CD4-positive, alpha-beta T cell treated with Interleukin-15 for 1 hour (primary cell): ENCODE measurements at places on chromosomes 4 and X.

DNA sequence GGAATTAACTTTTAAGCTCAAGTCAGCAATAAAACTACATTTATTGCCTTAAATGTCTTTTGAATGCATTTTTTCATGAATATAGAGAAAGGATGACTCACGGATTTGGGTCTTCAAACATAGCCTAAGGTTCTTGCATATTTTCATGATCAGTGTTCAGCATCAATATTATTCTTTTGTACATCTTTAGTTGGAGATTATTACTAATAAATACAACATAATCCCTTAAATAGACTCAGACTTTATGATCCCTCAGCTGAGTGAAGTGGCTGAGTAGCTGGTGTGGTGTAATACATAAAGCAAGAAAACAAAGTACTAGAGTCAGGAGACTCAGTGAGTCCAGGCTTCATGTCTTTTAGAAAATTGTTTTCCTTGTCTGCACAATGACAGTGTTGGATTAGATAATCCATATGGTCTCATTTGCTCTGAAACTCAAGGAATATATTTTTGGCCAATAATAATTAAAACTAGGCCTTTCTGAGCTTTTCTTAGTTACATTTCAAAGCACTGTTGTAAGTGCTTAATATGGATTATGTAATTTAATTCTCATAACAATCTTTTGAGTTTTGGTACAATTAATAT lies 78.3 kb upstream of the UNC5C start:
- no peak for DNase-seq

GRCh38 chrX:107826238-107827029 lies 768 bp downstream of the MID2 start:
- no peak for DNase-seq

- no peak for DNase-seq
Observed at GRCh38 chrX:39888730-39889129, 209.0 kb downstream of the BCOR start.

GRCh38 chr4:28518561-28519165 lies 1658.0 kb downstream of the STIM2 start:
- DNase-seq: no peak

DNA sequence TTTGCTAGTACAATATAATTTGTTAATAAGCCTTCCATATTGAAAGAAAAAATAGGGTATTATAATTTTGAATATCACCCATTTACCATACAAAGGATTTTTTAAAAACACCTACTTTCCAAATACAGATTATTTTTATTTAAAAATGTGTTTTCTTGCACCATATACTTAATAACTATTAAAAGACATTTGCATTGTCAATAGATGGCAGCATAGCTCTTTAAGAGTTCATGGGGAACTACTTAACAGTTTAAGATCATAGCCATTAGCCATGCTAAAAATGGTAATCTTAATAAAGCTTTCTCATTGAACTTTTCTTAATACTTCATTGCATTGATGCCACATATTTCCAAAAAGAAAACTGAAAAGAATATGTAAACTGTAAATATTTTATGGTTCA lies 1995.9 kb downstream of the C4orf33 start:
- DNase-seq: no peak

DNA sequence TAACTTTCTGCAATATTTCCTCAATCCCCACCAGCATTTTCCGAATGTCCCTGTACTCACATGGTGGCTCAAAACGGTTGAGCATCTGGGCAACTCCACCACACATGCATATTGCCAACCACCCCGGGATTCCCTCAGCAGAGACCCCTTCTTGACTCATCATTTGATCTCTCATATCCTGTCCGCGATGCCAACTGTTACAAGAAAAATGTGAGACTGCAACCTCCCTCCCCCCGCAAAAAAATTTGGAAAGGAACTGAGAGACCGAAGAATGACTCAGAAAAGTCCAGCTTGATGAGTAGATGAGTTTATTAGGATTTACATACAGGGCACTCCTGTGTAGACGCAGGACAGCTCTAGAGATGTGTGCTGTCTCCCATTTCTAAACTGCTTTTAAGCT lies 561.4 kb downstream of the ZIC3 start:
- DNase-seq: no peak

DNA sequence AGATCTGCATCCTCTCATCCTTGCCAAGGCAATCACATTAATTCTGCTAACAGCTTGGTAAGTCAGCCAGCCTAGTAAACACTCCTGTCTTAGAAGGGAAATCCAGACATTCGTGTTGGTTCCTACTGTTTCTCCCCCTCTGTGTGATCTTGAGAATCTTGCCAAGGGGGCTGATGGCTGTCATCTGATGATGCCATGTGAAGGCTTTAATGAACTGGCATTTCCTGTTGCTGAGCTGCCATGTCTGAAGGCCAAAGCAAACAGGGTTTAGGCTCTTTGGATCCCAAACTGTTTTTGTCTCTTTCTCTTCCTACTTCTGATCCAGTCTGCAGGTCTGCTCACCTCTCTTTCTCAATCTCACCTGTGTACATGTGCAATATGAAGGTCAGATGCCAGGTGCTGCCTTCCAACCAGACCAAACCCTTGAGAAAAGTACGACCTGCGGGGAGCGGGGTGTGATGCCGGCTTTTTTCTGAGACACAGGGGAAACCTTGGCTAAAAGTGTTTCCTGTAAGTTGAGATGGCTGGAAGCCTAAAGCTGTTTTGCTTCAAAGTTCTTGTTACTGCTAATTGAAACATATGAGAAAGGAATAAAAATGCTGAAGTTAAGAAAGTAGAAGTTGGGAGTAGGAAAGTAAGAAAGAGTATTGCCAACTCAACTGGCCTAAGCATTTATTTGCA lies 532.9 kb downstream of the ANKRD50 start:
- DNase-seq: no peak

GRCh38 chrX:155218777-155219176 lies 2.5 kb downstream of the VBP1 start:
- no peak for DNase-seq

DNA sequence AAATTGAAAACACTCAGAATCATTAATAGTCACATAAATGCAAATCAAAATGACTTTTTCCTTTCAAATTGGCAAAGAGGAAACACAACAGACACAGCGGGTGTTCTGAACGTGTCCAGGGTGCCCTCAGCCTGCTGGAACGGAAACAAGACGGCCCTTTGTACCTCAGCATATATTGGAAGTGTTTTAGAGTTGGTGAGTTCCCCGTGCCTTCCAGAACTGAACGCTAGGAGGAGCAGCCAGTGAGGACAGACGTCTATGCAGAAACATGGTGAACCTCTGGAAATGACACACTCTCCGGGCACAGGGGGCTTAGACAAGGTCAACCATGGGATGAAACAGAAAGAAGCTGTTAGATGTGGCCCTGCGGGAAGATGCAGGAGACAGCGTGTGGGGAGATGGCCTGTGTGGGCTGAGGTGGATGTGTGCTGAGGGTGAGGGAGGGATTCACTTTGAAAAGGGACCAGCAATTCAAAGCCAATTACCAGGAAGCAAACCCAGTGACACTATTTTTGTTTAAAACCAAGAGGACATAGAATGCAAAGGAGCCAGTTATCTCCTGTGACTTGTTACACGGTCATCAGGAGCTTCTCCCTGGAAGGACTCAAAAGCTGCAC lies 40.4 kb downstream of the RNF212 start:
- peak; percentile 51 for DNase-seq

DNA sequence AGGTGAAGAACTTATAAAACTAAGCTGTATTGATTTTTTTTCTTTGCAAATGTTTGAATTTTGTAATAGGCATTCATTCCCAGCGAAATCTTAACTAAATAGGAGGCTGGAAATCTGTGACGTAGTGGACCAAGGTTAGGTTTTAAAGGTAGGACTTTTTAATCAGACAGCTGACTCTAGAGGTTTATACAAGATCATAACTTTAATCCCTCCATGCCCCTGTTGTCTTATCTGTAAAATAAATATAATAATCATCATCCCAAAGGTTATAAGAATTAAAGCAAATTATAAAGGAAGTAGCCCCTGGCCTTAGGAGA lies 101.3 kb downstream of the SHROOM3 start:
- DNase-seq: no peak

DNA sequence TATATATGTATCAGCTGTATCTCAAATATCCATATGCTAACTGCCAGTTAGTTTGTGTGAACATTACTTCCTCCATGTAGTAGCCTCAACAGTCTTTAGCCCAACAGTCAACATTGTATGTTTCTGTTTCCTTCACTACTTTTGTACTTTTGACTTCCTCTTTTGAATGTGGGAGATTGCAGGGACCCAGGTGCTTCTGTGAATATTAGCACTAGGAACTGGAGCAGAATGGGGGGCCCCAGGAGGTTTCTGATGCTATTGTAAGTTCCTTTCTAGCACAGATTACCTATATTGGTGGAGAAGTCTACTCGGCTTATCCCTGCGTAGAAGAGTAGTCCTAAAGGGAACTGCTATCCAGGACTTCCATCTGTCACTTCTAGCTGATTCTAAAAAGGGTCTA lies 2.3 kb downstream of the PLAC8 start:
- peak; percentile 30 for DNase-seq

DNA sequence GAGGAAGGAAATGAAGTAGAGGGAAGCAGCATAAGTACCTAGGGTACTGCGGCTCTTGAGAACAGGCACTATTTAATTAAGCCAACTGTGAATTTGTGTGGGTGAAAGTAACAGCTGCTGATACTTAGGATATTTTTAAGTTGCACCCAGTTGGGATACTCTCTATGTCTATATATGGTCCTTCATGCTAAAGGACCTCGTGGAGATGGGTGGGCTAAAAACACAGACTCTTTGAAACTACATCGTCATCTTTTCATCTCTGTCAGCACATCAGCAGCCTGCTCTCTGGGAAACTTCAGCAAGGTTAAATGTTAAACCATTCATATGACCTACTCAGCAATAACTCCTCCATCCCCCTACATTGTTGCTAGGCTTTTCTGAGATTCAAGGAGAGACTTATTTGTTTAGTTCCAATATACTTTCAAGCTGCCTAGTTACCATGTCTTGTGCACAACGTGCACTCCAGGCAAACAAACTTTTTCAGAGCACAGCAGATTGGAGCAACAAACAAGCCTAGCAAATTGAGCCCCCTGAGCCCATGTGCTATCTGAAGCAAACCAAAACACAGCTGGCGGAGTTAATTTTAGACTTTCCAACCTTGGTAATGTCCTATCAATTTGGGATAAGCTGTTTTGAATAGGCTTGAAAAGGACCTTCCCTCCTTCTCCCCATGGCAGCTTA lies 6.2 kb upstream of the MOB1B start:
- DNase-seq: no peak

- no peak for DNase-seq
Observed at GRCh38 chrX:2446815-2447214, 54.0 kb downstream of the DHRSX start.

DNA sequence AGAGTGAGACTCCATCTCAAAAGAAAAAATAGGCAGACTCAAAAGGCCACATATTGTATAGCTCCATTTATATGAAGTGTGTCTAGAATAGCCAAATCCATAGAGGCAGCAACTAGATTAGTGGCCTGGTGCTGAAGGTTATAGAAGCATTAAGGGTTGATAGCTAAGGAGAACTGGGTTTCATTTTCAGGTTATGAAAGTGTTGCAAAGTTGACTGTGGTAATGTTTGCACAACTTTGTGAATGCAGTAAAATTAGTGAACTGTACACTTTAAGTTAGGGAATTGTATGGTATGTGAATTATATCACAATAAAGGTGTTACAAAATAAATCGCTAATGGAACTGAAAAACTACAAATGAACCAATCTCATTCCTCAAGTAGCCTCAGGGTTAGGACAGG lies 28.3 kb downstream of the TXLNG start:
- no peak for DNase-seq

DNA sequence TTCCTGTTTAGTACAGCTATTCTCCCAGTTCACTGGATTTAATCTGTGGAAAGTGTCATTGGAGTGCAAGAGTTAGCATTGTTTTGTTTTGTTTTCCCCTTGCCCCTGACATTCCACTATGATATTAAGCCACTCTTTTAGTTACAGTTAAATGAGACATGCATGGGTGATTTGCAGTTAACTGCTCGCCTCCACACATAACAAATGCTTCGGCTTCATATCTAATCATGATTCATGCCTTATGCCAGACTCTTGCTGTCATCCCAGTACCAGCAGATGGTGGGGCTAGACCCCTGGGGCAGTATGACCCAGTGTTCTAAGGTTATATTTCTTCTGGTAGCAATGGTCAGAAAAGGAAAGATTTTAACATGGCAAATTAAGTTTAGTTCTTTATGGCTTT lies 80.1 kb downstream of the RAP1GDS1 start:
- no peak for DNase-seq

DNA sequence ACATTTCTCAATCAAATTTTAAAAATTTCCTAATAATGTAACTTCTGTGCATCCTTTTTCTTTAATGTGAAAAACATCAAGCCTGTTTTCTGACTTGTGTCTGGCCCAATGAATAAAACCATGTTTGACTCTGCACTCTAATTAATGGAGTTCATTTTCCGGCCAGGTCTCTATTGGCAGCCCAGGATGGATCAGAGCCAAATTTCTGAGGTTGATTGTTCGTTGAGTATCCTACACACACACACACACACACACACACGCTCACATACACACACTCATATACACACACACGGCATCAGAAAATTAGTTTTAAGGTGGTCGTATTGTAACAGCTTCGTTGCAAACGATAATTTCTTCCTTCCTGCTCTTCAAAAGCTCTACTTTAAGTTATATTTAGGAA lies 28.9 kb upstream of the TLL1 start:
- DNase-seq: no peak

DNA sequence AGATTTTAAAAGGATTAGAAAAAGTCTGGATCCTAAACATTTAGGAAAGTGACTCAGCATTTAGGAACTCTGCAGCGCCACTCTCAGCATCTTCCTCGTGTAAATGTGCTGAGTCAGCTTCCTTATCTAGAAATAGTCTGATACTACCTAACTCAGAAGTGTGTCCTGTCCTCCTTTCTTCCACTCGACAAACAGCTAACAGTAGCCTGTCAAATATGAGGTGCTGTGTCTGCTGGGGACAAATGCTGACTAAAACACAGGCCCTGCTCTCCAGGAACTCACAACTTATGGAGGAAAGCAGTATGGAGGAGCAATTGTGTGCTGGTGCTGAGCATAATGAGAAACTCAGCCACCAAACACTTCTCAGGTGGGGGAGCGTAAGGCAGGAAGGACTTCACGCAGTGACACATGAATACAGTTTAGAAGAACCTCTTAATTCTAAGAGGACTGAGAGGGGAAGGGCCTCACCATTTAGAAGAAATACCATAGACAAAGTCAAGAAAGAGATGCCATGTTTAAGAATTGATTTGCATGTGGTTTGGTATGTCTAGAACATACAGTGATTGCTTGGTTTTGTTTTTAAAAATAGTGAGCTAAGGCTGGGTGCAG lies 125.3 kb downstream of the SOWAHB start:
- no peak for DNase-seq

GRCh38 chr4:43374216-43374751 lies 481.8 kb downstream of the GRXCR1 start:
- DNase-seq: no peak

DNA sequence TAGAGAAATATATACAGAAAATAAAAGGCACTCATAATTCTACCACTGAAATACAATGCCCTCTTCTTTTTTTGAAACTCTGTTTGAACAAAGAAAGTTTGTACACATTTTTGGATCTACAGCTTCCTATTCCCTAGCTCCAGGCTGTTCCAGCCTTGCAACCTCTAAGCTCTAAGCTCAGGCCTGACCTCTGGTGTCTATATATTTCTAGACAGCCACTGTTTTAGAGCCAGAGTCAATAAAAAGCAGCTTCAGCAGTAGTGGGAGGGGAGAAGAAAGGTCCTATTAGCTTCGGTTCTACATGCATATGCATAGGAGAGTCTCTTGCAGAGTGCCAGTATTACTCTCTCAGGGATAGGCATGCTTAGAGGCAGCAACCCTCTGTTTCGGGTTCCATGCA lies 39.7 kb downstream of the CLDN2 start:
- DNase-seq: no peak

- no peak for DNase-seq
Observed at GRCh38 chrX:39602195-39602594, 495.6 kb downstream of the BCOR start.
